GM10248 (cell line): ENCODE measurements at places on chromosomes 7 and 10.

DNA sequence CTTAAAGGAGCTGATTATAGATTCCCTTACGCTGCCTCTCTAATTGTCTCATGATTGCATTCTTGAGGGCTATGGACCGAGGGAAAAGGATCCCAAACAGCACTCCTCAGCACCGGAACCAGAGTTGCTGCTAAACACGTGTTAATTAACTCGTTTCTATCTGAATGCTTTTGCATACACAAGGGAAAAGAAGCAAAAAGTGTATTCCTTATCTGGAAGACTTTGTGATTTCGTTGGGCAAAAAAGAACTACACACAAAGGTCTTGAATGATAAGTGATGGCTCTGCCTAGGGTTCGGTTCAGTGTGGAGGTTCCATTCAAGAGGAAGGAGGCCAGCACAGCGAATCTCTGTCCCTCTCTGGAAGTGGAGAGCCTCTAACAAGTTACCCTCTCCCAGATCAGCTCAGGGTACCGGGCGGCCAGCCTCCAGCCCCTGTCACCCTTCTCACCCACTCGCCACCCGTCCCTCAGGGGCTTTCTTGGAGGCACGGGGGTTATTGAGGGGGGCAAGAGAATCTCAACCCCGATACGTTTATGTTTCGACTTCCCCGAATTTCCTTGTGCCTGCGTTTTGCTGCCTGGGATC, 515 bp upstream of the SLC4A2 start:
- DNase-seq, result peak; percentile 41

DNA sequence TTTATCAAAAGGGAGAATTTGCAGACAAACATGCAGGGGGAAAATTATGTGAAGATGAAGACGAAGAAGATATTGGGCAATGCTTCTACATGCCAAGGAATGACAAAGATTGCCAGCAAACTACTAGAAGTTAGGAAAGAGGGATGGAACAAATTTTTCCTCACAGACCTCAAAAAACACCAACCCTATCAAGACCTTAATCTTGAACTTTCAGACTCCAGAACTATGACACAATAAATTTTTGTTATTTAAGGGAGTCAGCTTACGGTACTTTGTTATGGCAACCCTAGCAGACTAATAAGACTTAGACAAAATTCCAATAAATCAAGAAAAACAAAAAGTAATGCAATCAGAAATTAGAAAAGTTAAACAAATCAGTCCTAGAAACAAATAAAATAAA, 280.0 kb upstream of the GNAI1 start:
- no peak for DNase-seq

DNA sequence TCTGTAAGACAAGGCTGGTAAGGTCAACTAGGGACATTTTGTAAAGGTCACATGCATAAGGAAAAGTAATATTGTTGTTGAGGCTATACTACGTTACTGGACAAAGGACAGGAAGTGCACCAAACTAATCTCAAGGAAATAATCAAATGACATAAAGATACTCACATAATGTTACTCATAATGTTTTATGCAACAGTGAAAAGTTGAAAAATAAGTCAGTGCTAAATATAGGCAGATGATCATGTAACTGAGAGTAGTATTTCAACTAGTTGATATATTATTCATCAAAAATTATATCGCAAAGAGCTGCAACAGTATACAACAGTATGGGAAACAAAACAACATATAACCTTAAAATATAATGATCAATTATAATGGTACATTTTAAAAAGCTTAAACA, 215.7 kb downstream of the PTN start:
- DNase-seq, result no peak

GRCh38 chr10:23351926-23352519, 7.4 kb upstream of the C10orf67 start:
- no peak for DNase-seq

- no peak for DNase-seq
Measured at GRCh38 chr7:127817466-127817865, 165.5 kb downstream of the SND1 start.

- no peak for DNase-seq
Measured at GRCh38 chr10:91597197-91597881, 35.5 kb downstream of the PPP1R3C start.

DNA sequence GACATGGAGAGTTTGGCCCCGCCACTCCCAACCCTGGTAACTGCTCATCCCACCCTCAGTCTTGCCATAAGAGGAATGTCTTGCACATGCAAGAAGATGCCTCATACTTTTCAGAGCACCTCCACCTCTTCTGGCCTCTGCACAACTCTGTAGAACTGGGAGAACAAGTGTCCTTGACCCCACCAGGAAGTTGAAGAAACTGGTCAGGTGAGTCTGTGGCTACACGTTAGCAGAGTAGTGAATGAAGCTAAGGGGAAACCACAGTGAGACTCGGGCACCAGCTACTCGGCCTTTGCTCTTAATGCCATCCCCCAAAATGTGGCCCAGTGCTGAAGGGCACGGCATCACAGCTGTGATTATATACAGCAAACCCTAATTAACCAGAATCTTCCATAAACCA, 110.1 kb downstream of the ARID5B start:
- DNase-seq, result no peak

- DNase-seq, result no peak
Measured at GRCh38 chr10:43444323-43444722, 7.4 kb downstream of the ZNF487 start.

DNA sequence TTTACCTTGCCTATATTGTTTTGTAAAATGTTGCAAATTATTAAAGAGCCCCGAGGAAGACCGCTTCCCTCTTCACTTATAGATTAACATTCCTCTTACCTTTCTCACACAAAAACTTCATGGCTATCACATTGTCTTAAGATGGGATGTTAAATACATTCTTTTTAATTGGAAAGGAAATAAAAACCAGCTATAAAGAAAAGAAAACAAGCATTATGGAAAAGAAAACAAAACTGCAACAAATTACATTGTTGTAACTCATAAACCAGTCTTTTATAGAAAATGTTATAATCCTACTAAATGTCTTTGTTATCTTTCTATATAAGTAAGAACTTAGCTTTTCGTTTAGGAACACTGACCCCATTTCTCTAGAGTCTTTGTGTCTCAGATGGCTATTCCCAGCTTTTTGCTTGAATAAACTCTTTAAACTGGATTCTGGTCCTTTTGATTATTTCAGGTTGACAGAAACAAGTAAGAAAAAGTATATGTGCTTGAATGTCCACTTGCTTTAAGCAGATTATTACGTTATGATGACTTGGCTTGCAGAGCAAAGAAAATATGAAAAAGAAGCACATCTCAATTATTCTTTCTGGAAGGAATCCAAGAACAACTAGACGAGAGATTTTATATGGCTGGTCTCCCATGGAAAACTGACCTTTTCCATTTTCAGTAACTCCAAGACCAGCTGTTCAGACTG, 128.2 kb downstream of the AKR1D1 start:
- no peak for DNase-seq

DNA sequence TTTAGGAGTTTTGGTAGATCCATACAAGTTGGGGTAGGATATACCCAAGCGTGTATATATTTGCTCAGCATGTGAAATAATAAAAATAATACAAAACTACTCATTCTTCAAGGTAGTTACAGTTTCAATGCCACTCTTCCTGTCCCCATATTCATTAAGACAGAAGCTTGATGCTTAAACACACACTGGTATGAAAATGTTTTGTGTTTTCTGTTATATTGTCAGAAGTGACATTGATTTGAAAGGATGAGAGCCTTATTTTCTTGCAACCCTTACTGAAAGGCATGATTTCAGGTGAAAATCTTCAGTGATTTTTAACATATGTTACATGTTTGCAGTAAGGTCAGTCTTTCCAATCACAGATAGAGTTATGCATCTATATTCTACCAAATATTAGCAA, 233.6 kb downstream of the TRIL start:
- no peak for DNase-seq

GRCh38 chr10:78954689-78955088, 114.1 kb upstream of the ZMIZ1 start:
- no peak for DNase-seq

DNA sequence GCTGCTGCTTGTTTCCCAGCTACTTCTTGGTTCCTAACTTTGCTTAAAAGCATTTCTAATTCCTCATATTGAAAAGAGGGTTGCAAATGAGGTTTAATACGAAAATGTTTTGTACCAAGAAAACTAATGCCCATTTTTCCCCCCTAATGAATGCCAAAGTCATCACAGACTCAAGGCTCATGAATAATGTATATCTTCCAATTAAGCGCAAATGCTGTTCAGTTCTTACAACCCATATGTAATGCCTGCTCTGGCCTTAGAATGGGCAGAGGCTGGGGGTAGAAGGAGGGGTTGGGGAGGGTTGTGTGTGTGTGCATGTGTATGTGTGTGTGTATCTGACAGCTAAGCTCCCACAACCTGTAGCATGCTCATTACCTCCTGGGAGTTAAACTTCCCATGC, 901.7 kb downstream of the KCNMA1 start:
- DNase-seq, result no peak

DNA sequence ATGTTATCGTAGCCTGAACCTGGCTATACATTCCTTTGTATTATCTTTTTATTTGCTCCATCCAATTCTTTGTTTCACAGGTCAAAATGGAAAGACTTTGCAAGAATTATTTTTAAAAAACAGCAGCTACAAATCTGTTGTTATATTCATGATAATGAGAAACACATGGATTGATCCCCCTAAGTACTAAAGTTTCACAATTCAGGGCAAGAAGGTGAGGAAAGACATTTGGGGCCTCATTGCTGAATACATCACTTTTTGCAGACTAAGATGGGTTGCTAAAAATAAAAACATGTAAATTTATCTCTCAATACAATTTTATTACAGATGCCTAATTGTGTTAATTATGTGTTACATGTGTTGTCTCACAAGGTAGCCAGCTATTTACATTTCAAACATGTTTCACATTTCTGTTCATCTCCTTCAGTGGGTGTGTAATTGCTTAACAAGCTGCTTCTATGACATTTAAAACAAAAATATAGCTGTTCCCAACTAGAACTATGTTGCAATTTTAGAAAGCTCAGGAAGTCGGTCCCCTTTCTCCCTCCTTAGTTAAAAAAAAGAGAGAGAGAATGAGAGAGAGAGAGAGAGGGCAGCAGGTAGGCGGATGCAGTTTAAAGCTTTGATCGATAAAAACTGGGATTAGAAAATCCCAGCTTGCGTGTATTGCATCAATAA, 606.3 kb upstream of the FZD8 start:
- no peak for DNase-seq

- no peak for DNase-seq
Measured at GRCh38 chr7:47371733-47372368, 210.1 kb downstream of the TNS3 start.

DNA sequence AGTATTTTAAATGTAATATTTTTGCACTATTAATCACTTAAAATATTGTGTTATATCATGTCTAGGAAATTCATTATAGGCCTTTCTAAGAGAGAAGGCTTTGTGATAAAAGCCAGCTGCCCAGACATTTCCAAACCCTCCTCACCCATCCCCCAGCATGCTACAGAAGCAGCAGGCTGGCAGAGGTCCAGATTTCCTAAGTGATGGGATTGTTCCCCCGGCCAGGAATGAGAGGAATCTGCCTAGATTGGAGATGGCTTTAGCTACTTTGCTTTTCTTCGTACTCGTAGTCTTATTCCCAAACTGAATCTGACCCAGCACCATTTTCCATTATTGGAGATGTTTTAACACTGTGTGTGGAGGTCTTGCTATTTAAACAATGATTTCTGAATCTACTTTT, 29.4 kb downstream of the CDK14 start:
- DNase-seq, result no peak

DNA sequence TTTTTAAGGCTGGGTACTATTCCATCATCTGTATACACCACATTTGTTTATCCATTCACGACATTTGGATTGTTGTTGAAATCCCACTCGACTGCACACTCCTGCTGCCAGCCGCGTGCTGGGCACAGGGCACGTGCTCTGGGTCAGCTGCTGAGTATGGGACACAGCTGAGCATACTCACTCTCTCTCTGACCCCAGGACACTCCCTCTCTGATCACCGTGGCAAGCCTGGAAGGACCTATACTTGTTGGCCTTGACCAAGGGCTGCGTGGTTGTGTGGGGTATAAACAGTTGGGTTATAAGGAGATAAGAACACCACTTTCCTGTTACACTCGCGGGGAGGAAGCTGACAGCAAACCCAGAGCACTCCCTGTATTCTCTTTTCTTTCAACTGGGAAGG, 153.0 kb upstream of the RHEB start:
- DNase-seq, result no peak

- peak; percentile 24 for DNase-seq
Measured at GRCh38 chr10:22343731-22344130, 1.6 kb upstream of the SPAG6 start.

DNA sequence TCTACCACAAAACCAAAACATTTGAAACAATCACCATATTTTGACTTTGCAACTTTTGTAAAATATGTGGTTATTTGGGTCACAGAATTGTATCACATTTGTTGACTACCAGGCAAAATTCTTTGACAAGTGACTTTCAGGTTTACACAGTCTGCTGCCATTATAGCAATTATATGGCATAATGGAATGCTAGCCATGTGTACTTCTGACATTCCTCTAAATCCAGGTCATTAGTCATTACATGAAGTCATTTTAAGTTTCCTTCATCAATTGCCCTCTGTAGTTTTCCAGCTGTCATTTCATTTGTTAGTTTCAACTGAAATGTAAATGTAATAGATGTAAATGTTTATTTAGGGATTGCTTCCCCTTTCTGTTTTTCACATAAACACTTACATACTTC, 137.5 kb downstream of the IMMP2L start:
- no peak for DNase-seq

- no peak for DNase-seq
Measured at GRCh38 chr7:57651006-57651405, 201.0 kb downstream of the ZNF716 start.

DNA sequence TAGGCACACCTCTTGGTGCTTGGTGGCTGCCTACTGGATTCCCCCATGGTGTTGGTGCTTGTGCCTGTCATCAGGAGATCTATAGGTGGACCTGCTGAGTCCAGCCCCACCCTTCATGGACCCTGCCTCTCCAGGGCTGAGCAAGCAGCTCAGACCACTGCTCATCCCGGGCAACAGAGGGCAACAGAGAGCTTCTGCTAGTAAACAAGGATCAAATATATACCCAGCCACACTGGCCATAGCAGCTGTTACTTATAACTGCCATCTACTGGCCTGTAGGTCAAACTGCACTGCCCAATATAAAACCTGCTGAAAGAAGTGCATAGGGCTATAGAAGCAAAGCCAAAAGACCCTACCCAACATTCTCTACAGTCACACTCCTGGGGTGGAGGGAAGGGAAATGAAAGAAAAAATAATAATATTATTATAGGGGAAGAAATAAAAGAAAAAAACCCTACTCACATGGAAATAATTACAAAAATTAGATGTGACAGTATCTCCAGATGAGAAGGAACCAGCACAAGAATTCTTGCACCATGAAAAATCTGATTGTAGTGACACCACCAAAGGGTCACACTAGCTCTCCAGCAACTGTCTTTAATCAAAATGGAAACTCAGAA, 54.9 kb upstream of the ZNF800 start:
- DNase-seq, result peak; percentile 63

DNA sequence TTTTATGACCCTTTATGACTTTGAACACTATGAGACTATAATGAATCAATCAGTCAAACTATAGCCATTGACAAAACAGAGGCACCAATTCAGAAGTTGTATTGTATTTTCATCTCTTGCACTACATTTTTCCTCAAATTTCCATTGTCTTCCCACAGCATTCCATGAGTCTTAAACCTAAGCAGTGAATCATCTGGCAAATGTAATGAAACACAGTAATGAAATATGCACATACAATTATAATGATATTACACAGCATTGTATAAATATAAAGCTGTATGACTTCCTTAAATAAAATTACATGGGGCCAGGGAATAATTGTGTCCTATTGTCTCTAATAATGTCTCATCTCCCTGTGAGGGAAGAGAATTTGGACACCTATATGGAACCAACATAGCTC, 45.0 kb downstream of the VWDE start:
- no peak for DNase-seq
